ENCODE measurements at places on chromosomes 5 and 9. TPM values are rescaled to one million over a fixed set of nuclear protein-coding genes. Genes with fewer than 3 reads are reported as not detected.

DNA sequence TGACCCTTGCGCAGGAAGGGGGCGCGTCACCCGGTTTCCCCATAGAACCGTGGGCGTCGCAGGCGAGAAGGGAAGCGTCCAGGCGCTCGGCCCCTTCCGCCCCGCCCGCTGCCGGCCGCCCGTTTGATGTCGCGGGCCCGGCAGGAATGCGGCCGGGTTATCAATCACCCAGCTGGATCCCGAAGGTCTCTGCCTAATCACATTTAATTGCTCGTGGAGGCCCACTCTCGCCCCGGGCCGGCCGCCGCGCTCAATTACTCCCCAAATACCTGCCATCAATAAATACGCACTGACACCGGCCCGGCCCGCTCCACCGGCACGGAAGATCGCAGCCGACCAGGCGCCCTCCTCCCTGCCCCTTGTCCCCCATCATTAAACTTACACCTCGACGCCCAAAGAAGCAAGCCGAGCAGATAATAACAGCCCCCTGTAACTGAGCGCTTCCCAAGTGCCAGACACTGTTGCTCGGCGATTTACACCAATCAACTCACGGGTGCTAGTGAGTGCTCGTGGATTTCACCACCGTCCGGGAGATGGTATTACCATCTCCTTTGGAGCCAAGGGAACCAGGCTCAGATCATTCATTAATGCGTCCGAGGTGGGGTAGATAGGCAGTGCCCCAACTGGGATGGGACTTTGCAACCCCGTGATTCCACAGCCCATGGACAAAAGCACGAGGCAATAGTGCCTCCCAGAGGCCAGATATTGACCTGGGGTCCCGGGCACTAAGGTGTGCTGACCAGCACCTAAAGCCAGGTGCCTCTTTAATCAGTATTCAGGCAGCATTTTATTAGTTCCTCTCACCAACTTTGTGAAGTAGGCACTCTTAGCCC, 11.3 kb downstream of the MSX2 start:
- H3K36me3 ChIP-seq = no peaks in the 10 kb centered on the region
- H3K4me3 ChIP-seq = peak overlapping the region; percentile 52
- DNase-seq = no peak

- no peaks in the 10 kb centered on the region for H3K36me3 ChIP-seq
- H3K27ac ChIP-seq = no peak overlapping the region
- no peaks in the 10 kb centered on the region for H3K27me3 ChIP-seq
- no peak for DNase-seq
- no peak overlapping the region for H3K4me3 ChIP-seq
Observed at GRCh38 chr9:13688223-13688989, 408.9 kb upstream of the MPDZ start.

DNA sequence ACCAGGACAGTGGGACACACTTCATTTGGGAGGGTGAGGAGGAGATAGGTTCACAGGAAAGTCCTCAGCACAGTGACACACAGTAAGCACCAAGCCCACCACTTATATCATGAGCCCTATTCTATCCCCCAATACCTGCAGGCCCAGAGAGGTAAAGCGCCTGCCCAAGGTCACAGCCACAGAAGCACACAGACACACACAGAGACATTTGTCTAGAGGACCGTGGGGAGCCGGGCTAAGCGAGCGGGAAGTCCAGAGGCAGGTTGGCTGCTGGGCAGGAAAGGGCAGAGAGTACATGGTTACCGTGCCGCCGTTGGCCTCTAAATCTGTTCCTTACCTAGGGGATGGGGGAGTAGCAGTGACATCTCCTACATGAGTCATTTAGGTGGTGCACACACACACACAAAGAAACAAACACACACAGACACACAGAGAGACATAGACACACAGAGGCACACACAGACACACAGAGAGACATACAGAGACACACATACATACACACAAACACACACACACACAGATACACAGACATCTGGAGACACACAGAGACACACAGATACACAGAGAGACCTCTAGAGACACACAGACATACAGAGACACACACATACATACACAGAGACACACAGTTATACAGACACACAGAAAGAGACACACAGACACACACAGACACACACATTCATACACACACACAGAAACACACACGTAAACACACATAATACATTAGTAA, 15.9 kb upstream of the DUSP1 start:
- peaks cover 61% of the 10 kb centered on the region for H3K4me1 ChIP-seq
- no peaks in the 10 kb centered on the region for H3K27me3 ChIP-seq
- peak overlapping the region; percentile 55 for H3K27ac ChIP-seq
- no peak overlapping the region for H3K4me3 ChIP-seq
- no peak for DNase-seq

Gene EGFL7
- total RNA-seq = 42.3 TPM

Gene TOMM5
- 333 TPM for total RNA-seq

Gene PPP3R2
- total RNA-seq = not detected

GRCh38 chr5:128470663-128471062, 67.4 kb downstream of the FBN2 start:
- no peak overlapping the region for H3K4me3 ChIP-seq
- no peaks in the 10 kb centered on the region for H3K27me3 ChIP-seq
- no peak for DNase-seq

GRCh38 chr5:949815-950560, 57.3 kb downstream of the TRIP13 start:
- H3K27me3 ChIP-seq = no peaks in the 10 kb centered on the region
- peaks cover 28% of the 10 kb centered on the region for H3K4me1 ChIP-seq
- H3K4me3 ChIP-seq = no peak overlapping the region
- no peak overlapping the region for H3K27ac ChIP-seq
- H3K36me3 ChIP-seq = no peaks in the 10 kb centered on the region
- no peak for DNase-seq

DNA sequence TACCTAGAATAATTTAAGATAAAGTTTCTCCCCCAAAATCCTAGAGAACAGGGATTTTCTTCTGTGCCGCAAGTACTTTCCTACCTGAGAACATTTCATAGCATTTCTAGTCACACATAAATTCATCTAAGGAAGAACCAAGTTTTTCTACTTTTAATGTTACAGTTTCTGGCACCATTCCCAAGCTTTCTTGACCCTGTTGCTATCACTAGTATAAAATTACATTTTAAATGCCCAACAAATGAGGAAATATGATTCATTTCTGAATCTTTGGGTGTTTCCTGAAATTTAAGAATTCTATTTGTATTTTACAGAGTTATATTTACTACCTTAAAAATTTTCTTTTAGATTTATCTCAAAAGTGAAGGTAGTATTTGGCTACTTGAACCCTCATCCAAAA, 137.8 kb downstream of the LPAR1 start:
- no peak overlapping the region for H3K4me3 ChIP-seq
- H3K27ac ChIP-seq = no peak overlapping the region
- no peaks in the 10 kb centered on the region for H3K27me3 ChIP-seq
- DNase-seq = no peak

Gene TEX48
- total RNA-seq = not detected

All from Panc1 (cell line).